Cerebellar cortex (tissue), 1 donor: ENCODE measurements at places on chromosomes 11 and 22.
A peak's percentile ranks its signal among the peaks of the same experiment; 100 is the strongest.

DNA sequence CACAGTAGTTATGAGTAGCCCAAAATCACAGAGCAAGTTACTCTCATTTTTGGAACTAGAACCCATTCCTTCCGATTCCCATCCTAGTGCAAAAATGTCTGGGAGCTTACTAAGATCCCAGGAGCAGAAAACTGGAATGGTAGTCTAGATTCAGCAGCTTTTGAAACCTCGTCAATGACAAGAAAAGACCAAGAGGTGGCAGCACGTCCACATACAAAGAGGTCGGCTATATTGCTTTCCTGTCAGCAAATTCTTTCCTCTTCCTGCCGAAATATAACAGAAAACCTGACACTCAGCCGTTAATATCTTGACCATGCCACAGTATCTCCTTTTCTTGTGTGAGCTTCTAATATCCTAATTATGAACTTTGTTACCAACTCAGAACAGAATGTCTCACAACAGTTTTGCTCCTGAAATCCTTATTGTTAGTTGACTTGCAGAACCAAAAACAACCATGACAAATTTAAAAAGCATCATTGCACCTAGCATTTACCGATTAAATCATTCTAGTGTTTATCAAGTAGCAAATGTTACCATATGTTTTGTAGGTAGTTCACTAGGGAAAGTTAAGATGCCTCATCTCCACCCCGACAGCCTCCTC, 92.8 kb upstream of the OR9G4 start:
- DNase-seq, result peak; percentile 35

DNA sequence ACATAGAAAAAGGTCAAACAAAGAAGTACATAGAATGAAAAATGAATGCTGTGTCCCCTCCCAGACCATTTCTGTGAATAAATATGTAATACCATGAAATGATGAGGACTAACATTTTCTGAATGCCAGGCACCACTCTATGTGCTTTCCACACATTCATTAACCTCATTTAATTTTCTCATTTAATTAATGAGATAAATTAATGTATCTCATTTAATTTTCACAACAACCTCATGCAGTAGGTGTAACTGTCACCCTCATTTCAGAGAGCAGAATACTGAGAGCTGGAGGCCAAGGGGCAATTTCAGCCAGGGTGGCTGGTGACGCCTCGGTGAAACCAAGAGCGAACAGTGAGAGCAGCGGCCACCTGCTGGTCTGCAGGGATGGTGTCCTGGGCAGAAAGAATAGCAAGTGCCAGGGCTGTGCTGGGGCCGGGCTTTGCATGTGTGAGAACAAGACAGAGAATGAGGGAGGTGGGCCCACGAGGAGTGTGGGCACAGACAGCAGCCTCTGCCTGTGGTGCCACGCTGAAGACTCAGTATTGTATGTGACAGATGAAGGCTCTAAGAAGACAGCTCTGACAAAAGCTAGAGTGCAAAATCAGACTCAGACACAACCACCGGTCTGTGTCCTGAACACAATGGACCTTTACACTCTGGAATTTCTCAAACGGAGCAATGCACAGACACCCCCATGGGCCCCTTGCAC, 1.8 kb upstream of the SERPIND1 start:
- no peak for DNase-seq

DNA sequence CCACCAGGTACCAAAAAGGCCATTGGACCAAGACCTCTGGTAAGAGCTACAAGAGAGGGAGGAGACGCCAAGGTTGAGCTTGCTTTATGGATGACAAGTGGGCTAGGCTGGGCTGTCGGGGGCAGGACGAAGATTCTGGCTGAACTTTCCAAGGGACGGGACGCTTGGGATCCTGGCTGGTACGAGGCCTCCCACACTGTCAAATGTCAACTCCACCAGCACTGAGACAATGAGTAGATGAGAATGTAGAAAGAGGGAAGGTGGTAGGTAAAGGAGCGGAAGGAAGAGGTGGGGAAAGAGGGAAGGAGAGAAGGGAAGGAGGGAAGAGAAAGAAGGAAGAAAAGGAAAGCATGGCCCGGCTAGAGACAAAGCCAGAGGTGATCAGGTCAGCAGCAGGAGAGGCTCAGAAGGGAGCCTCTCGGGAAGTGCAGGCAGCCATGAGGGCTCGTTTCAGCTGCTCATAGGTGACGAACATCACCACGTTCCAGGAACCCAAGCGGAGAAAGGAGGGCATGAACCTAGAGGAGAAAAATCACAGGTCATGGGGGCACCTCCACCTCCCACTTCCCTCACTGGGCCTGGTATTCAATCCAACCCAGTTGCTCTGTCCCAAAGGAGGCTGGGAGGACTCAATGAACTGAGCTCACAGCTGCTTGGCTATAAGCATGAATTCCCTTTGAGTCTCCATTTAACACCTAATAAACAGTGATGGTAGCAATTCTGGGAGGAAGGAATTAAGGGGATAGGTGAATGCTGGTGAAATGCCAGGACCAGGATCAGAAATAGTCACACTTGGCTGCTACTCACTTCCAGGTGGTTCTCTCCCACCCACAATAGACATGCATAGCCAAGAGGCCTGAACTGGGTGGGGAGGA, 7.8 kb downstream of the UCP2 start:
- no peak for DNase-seq

DNA sequence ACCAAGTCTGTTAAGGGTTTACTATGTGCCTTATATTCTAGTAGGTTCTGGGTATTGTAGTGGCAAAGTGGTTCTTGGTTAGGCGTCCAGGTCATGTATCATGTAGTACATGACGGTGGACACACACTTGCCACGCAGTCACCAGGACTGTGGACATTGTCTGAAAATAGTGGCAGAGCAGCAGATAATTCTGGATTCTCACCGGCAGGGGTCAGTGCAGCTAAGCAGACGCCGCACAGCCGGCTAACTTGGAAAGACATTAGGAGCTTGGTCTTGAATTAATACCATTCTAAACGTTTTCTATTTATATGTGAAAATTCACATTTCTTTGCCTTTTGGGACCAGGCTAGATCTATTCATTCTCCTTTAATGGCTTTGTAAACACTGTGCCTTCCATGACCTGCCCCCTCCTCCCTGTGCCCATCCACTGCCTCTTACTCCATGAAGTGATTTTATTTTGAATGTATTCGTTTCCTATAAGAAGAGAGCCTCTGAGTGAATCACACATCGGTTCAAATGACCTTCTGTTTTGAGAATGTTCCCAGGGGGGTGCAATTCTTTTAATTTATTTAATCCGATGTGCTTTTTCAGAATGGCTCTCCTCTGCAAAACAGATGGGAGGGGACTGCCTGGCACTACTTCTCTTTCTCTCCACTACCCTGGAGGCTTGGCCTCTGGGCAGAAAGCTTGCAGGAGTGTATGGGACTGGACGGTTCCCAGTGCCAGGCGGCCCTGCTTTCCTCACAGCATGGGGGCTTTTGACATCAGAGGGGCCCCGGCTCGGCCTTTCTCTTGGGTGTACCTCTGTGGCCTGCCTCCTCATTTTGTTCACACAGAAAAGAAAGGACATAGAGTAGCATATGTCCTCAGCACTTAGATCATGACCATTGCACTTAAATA, 378.0 kb downstream of the NTM start:
- peak; percentile 92 for DNase-seq

DNA sequence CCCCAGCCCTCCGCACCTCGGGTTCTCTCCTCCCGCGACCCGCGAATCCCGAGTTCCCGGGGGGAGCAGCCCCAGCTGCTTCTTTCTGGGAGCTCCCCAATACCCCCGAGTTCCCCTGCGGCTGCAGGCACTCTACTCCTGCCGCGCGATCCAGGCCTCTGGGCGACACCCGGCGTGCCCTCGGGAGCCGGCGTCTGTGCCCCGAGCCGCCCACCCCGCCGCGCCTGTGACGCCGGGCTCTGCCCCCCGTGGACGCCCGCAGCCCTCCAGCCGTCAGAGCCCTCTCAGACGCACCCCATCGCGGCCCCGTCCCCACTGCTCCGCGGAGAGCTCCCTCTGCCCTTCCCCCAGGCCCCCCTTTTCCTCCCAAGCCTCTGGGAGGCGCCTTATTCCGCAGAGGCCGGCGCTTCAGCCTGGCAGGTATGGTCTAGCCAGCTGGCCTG, 422 bp downstream of the GLB1L2 start:
- no peak for DNase-seq

DNA sequence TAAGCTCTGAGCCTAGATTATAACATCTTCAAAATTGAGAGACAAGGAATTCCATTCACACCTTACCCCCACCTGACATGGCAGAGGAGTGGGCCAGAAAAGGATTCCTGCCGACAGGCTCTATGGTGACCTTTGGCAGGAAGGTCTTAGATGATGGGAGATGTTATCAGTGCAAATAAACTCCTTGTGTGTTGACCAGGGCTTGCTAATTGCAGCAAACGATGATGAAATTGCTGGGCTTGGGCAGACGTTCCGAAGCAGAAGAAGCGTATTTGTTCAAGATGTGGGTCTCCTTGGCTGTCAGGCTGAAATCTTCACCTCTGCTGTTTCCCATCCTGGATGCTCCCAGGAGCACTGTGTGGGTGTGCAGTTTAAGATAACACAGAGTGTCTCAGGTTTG, 183.7 kb upstream of the CADM1 start:
- DNase-seq, result no peak
